Activated CD8-positive, alpha-beta memory T cell treated with anti-CD3 and anti-CD28 coated beads for 4 hours (primary cell): ENCODE measurements at places on chromosomes 12 and 14.

GRCh38 chr12:82964446-82964845 is 277.7 kb downstream of the TMTC2 start:
- DNase-seq = no peak

GRCh38 chr12:120739821-120740613 is 14.4 kb downstream of the ACADS start:
- DNase-seq = no peak

GRCh38 chr12:43289426-43289801 is 262.6 kb downstream of the ADAMTS20 start:
- no peak for DNase-seq

DNA sequence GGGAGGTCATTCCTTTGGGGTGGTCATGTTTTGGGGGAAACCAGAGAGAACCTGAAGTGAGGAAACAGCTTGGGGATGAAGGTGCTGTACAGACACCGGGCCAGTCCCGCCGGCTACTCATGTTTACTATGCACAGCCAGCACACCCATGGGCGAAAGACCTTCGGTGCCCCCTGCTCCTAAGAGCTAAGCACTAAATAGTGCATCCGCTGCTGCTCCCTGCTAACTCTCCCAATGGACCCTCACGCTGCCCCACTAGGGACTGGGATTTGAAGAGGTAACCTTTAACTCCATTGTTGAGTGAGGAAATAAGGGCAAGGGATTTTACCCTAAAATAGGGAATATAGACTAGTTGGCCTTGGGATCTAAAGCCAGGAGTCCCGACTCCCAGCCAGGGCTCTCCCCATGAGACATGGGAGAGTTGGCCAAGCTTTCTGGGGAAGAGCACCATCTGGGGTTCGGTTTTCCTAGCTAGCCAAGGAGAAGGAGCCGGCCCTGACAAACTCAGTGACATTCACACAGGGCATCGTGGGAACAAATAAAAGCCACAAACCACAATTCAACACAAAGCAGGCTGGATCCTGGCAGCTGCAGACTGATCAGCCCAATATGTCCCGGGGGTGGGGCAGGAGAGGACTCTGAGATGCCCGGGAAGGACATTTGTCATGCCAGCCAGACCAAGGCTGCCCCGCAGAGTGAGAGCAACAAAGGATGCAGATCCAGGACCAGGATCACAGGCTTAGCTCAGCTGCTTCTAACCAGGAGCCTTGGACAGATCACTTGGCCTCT is 91.7 kb downstream of the SINHCAF start:
- no peak for DNase-seq

DNA sequence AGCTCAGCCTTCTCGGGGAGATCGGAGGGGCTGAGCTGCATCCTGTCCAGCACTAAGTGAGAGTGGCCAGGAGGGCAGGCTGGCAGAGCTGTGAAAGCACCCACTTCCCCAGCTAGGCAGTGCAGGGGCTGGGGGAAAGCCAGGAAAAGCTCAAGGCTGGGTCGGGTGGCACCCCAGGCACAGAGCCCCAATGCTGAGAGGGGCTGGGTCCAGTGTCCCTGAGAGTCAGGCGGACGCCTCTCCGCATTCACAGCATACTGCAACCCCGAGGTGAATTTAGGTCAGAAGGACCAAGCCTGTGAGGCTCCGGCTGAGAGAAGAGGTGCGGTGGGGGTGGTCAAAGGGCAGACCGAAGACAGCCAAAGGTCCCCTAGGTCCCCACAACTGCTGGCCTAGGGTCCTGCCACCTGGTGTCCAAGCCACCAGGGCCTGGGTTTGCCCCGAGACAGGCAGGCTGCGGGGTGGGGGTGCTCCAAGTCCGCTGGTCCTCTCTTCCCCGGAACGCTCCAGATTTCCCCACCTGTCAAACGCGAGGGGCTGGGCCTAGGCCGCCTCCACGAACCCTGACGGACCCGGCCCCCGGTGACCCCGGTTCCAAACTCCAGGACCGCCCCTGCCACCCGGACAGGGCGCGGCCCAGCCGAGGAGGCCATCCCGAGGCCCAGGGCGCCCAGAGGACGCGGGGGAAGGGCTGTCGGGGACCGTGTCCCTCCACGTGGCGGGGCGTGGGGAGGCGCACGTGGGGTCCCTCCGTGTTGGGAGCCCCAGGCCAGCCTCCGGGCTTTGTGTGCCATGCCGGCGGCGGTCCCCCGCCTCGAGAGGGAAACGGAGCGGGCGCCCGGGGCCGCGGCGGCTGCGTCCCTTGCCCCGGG is 527 bp downstream of the CAMKK2 start:
- no peak for DNase-seq

DNA sequence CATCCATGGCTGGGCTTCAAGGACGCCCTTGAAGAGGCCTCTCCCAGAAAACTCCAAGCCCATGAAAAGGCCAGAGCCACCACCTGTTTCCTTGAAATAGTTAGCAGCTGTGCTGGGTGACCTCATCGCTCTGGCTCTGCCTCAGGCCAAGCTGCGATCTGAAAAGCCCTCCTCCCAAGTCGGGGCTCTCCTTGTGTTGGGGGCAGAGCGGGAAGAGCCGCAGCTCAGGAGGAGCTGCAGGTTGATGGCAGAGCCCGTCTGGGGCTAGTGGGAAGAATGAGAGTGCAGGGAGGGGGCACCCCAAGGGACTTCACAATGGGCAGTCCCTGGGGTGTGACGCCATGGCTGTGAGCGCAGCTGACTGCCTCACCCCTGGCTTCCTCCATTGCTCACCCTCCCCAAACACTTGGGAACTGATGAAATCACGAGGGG is 50.0 kb upstream of the STON2 start:
- DNase-seq = no peak

DNA sequence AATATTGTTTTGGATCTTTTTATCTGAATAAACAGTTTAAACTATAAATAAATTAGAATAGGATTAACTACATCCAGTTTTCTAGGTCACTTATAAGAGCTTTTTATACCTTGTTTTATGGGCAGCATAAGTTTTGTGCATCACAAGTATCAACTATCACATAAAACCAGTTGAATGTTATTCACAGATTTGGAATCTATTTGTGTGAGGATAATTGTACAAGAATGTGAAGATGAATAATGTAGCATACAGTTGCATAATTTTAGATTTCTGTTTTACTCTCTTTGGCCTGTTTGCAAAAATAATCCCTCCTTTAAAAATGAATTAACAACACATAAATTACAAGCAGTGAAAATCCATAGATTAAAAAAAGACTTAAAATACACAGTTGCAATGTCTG is 88.8 kb downstream of the SCFD1 start:
- no peak for DNase-seq

GRCh38 chr12:110776410-110776809 is 33.7 kb upstream of the PPP1CC start:
- DNase-seq = no peak

DNA sequence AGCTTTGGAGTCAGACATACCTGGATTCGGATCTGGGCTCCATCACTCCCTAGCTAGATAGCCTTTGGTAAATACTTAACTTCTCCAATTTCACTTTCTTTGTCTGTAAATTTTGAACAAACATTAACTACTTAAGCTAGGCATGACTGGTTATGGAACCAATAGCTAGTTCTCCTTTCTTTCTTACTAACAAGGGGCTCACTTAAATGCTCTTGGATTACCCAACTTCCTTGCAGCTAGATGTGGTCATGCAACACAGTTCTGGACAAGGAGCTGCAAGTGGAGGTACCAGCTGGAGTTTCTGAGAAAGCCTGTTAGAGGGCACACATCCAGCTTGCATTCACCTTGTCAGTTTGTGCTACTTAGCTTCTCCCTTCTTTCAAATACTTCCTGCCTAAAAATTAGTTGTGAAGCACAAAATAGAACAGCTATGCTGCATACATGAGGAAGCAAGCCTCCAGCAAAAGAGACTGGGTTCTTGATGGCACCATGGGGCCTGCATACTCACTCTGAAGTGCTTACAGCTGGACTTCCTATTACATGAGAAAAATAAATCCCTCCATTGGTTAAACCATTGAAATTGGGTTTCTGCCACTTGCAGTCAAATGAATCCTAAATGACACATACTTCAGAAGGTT is 210.1 kb upstream of the EEA1 start:
- DNase-seq = no peak

DNA sequence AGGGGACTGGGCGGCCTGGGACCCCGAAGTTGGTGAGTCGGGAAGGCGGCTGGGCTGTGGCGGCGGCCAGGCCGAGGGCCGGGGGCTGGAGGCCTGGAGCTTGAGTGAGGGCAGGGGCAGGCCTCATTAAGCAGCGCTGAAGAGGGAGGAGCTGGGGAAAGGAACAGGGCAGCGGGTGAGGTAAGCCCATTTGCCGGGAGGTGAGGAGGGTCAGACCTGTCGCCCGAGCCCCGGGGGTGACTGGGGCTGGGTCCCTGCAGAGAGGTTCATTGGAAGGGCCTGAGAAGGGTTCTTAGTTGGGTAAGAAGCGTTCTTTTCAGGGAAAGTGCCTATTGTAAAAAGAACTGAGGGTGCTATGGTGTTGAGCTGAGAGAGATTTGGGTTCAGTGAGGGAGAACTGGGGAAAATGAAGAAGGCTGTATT is 441 bp downstream of the RAB5B start:
- peak; percentile 14 for DNase-seq

- DNase-seq = no peak
These were observed 135.3 kb downstream of the PAPOLA start for GRCh38 chr14:96637521-96637920.
